ENCODE measurements at places on chromosomes 3 and 15.

DNA sequence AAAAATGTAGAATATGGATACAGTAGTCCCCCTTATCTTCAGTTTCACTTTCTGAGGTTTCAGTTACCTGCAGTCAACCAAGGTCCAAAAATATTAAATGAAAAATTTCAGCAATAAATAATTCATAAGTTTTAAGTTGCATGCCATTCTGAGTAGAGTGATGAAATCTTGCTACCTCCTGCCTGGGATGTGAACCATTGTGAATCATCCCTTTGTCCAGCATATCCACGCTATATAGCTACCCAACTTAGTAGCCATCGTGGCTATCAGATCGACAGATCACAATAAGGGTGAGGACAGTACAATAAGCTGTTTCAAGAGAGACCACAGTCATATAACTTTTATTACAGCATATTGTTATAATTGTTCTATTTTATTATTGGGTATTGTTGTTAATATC, 1.2 kb upstream of the LARS2 start:
- no peak for DNase-seq

- no peak for DNase-seq
Measured at GRCh38 chr15:89669309-89669865, 9.8 kb downstream of the PLIN1 start.

- no peak for DNase-seq
Measured at GRCh38 chr3:125165948-125166553, 46.5 kb downstream of the SLC12A8 start.

DNA sequence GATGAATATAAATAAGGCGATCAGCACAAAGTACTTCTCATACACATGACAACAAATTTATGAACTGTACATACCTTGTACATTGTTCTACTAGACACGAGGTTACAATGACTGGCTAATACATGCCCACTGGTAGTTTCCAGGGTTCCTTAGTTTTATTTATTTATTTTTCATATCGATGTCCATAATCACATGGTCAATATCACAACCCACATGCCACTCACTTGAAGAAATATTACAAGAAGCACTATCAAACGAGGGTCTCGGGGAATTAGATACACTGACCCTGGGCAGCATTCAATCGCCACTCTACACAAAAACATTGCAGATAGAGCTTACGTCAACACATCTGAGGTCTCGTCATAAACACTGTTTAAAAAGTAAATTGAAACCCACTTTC, 21.2 kb upstream of the WNT5A start:
- no peak for DNase-seq

- peak; percentile 22 for DNase-seq
Measured at GRCh38 chr3:27675287-27675686, 46.8 kb downstream of the EOMES start.

All from NCI-H1694 treated with DMSO at 0.1 percent for 48 hours (cell line).